ENCODE measurements at places on chromosomes 12 and 14.
A peak's percentile ranks its signal among the peaks of the same experiment; 100 is the strongest.

GRCh38 chr12:128365651-128366231 is 98.8 kb downstream of the TMEM132C start:
- no peak for DNase-seq

DNA sequence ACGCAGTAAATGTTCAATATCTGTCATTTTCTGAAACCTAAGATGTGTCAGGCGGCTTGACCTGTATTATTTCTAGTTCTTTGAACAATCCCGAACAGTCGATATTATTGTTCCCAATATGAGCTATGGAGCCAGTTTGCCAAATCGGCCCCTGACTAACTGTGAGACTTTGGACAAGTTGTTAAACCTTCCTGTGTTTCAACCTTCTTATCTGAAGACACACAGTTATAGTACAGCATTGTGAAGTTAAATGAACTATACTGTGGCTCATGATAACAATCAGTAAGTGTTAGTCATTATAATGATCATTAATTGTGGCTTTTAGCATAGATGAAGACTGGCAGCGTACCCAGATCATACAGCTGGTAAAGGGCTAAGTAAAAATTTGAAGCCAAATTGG is 23.4 kb downstream of the DDX47 start:
- no peak for DNase-seq

DNA sequence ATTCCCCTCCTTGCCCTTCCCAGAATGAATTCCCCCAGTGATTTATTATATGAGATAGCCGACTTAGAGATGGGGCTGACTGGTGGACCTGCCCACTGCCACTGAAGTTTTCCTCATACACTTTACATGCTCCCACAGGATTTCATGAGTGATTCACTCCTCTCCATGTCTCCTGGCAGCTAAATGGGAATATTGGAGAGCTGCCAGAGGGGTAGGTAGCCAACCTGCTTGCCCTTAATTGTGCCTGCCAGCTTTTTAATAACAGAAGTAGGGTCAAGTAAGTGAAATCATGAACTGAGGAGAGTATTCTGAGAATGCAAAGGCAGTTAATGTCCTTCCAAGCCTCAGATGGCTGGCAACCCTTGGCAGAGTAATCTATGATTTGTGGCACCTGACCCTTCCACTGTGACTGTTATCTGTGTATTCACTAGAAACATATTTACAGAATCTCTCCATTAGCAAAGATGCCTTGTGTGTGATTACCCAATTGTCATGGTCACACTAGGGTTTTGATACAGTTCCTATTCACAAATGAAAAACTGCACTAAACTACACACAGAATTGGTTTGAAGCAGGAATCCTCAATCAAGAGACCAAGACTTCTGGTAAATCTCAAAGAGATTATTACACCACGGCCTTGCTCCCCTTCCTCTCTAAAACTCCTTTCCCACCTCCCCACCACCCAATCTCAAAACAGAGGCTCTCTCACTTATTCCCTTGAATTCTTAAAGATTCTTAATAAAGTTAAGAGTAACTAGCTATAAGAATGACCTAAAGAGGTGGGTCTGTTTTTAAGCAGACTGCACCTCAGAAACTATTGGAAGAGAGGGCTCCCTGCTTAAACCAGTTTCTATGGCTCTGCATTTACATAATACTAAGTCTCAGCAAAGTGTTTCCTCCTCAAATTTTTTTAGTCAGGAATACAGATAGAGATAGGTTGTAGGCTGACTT is 17.2 kb downstream of the NKX2-1 start:
- peak; percentile 95 for DNase-seq

DNA sequence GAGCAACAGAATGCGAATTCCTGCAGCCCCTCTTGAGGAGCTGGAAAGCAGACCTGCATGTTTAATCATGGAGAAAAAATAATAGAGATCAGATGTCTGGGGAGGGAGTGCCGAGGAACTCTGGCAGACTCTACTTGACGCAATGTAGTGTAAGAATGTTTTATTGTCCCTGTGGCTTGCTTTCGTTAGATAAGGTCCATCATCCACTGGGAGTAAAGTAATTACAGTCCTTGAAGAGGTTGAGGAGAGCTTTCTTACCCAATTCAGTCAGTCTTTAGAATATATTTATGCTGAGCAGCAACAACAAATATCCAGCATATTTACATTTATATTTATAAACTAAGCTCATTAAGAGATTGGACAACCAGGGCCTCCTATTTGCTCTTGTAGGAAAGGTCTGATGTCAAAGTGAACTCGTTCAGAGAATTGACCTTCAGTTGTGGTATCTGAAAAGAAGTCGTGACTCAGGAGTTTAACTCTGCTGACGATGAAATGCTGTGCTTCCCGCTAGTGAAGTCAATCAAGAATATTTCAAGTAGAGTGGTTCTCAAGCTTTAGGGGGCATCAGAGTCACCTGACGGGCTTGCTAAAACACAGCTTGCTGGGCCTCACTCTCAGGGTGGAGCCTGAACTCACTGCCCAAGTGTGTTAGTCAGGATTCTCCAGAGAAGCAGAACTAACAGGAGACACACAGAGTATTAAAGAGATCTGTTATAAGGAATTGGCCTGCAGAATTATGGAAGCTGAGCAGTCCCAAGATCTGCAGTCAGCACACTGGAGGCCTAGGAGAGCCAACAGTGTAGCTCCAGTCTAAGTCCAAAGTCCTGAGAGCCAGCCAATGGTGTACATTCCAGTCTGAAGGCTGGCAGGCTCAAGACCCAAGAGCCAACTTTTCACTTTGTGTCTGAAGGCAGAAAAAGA is 139.3 kb upstream of the LMNTD1 start:
- DNase-seq = no peak

DNA sequence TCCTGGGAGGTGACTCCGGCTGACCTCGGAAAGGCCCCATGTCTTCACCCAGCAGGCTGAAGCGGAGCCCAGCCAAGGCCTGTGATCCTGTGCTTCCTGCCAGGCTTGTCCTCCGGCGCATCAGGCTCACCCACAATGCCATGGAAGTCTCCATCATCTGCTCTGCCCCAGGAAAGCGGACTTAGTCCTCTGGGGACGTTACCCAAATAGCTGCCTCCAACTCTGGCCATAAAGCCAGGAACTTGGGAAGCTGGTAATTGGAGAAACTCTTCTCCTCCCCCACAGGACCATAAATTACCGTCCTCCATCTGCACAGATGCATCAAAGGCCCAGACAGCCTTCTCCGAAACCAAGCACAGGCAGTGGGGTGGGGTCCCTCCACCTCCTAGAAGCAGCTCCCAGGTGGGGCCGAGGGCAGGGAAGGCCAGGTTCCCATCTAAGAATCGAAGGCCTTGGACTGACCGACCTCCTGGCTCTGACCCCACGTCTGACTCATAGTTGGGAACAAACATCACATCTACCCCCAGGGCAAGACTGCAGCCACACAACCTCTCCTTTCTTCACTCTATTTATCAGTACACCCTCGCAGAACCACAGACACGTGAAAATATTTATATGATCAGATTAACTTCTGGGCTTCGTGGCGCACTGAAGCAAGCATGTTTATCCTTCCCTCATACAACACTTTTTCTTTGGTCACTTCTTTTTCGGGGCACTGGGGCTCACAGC is 56.4 kb downstream of the PITPNM2 start:
- DNase-seq = no peak

GRCh38 chr14:94180655-94181271 is 6.6 kb downstream of the PPP4R4 start:
- peak; percentile 70 for DNase-seq

DNA sequence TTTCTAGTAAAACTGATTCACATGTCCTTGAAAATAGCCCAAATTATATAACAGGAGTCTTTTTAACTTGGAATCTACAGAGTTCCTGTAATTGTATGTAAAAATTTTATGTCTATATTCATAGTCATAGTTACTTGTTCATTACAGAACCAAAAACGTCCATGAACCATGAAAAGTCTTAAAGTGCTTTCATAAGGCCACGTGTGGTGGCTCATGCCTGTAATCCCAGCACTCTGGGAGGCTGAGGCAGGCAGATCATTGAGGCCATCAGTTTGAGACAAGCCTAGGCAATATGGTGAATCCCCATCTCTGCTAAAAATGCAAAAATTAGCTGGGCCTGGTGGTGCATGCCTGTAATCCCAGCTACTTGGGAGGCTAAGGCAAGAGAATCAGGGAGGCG is 48.4 kb downstream of the GALNT4 start:
- no peak for DNase-seq

GRCh38 chr12:6272300-6273204 is 37.9 kb upstream of the PLEKHG6 start:
- DNase-seq = no peak

- DNase-seq = no peak
These were observed 59.4 kb downstream of the DGLUCY start for GRCh38 chr14:91173221-91173670.

- no peak for DNase-seq
These were observed 1.1 kb downstream of the IGF1 start for GRCh38 chr12:102479099-102479885.

DNA sequence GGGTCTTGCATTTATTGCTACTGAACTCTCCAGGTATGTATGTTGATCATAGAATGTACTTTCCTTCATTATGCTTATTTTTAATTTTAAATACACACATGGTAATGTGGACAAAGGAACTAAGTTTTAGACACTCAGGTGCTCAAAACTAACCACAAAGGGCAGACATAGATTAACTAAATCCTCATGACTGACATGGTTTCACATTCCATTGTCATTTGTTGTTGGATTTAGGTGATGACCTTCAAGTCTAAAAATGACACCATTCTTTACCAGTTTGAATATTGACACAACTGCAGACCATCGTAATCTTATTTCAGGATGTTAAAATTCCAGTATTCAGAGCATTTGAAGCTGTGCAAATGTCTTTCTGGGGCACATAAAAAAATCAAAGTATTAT is 128.4 kb downstream of the BBS10 start:
- DNase-seq = no peak

DNA sequence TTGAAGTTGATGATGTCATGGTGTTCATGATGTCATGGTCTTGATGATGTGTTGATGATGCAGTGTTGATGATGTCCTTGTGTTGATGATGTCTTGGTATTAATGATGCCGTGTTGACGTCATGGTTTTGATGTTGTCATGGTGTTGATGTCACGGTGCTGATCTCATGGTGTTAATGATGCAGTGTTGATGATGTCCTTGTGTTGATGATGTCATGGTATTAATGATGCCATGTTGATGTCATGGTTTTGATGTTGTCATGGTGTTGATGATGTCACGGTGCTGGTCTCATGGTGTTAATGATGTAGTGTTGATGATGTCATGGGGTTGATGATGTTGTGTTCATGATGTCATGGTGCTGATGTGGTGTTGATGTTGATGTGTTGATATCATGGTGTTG is 48.0 kb upstream of the RIMBP2 start:
- DNase-seq = no peak

- DNase-seq = no peak
These were observed 938 bp downstream of the RALGAPA1 start for GRCh38 chr14:35808076-35808637.

DNA sequence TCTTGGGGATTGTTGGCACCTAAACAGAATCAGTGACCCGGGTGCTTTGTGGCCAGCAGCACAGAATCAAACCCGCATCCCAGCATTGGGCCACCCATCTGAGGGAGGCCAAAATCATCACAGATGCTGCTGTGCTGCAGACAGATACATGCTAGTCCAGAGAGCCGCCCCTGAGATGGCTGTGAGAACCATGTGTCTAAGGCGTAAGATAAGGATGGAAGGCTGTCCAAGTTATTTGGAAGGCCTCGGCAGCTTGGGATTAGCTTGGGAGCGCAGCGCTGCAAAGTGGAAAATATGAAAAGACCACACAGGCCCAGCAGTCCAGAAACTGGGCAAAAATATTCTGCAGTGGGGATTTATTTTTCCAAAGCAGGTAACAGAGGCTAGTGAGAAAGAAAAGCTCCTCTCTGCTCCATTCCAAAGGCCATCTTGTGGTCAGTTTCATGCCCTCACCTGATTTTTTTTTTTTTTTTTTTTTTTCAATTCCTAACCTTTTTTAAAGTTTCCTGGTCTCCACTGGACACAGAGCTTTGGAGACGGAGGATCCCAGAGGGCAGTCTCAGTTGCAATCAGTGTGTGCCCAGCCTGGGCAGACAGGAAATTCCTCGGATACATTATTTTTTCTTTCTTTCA is 178.9 kb upstream of the BCL2L14 start:
- no peak for DNase-seq

- DNase-seq = no peak
These were observed 1319.1 kb downstream of the TMEM121 start for GRCh38 chr14:106845286-106846087.

GRCh38 chr14:65100922-65101541 is 1.3 kb downstream of the MAX start:
- no peak for DNase-seq

GRCh38 chr12:53481939-53482586 is 17.2 kb downstream of the MAP3K12 start:
- no peak for DNase-seq

GRCh38 chr12:129599406-129599805 is 304.4 kb downstream of the TMEM132D start:
- DNase-seq = no peak

GRCh38 chr12:102067574-102068258 is 5.9 kb upstream of the WASHC3 start:
- no peak for DNase-seq

DNA sequence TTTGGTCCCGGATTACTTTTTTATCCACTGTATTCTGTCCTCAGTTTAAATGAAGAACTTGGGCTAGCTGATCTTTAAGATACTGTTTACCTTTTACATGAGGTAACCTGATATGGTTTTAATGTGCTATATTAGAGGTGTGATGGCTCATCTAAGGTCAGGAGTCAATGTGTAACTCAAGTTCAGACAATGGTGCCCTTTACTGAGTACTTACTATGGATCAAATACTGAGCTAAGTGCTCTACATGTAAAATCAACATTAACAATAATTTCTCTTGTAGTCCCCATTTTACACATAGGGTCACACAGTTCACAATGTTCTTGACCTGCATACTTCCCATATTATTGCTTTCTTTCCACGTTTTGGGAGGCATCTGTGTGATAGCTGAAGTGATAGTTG is 79.2 kb downstream of the CEP83 start:
- DNase-seq = no peak

- no peak for DNase-seq
These were observed 68.0 kb upstream of the SLCO1C1 start for GRCh38 chr12:20627001-20627588.

DNA sequence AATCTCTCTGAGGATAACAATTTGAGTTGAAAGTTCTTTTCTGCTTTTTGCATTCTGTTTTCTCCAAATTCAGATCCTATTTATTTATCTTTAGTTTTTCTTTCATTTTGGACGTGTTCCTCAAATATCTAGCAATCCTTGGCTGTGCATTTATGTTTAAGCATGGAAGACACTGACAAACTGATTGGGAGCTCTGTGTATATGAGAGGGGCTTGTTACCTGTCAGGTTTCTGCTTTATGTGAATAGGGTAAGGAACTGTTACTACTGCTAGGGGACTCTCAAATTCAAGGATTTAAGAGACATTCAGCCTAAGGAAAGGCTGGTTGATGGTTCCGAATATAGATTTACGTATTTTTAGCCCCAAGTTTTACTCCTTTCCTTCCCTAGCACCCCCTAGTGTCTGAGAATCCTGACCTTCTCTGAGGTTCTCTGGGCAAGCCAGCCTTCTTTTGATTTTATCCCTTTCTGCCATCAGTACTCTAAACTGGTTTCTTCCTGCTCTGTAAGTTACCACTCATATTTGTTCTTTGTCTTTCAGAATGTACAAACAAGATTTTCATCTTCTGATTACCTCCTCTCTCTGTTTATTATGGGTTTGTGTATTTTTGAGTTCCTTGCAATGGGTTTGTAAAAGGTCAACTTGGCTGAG is 30.5 kb downstream of the YLPM1 start:
- DNase-seq = no peak
